DMS153 (cell line): ENCODE measurements at places on chromosomes 7 and 10.

DNA sequence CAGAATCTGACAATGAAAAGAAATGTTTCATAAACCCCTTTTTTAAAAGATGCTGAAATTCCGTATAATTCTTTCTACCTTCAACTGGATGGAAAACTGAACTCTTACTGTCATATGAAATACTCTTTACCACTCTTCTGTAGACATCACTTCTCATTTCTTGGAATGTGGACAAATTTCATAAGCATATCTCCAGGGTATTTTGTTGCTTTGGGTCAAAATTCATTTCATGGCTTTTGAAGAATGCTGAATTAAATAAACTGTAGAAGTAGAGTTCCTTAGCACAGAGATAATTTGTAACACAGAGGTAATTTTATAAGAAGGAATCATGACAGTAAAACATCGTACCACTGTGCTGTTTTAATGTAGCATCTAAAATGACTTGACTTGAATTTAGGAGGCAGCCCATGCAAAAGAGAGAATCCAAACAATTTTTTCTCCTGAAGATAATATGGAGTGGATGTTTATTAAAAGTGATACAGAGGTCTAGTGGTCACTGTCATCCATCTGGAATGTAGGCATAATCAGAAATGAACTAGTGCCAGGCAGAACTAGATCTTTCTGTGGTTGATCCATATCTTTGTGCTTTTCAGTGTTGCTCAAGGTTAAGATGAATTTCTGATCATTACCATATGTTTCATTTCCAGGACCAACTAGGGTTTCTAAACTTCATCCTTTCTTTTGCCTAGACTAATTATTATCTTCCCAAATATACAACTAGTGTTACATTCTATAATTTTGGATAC, 492.0 kb downstream of the KIF20B start:
- no peak for DNase-seq

- no peak for DNase-seq
These were observed 17.4 kb downstream of the SLC13A4 start for GRCh38 chr7:135710417-135711138.

DNA sequence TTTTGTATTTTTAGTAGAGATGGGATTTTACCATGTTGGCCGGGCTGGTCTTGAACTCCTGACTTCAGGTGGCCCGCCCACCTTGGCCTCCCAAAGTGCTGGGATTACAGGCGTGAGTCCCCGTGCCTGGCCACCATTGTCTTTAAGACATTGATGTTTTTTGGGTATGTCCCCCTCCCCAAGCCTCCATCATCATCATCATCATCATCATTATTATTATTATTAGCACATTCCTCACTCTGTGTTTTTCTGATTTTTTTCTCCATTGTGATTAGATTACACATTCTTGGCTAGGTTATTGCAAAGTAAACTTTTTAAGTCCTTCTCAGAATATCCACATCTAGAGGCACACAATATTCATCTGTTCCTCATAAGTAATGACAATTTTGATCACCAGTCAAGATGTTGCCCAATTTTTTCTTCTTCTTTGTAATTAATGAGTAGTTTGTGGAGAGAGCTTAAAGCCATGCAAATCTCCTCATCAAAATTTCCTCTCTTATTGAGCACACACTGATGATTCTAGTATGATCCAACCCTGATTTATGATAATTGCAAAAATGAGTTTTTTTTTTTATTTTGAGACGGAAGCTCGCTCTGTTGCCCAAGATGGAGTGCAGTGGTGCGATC, 47.5 kb downstream of the EPC1 start:
- no peak for DNase-seq

DNA sequence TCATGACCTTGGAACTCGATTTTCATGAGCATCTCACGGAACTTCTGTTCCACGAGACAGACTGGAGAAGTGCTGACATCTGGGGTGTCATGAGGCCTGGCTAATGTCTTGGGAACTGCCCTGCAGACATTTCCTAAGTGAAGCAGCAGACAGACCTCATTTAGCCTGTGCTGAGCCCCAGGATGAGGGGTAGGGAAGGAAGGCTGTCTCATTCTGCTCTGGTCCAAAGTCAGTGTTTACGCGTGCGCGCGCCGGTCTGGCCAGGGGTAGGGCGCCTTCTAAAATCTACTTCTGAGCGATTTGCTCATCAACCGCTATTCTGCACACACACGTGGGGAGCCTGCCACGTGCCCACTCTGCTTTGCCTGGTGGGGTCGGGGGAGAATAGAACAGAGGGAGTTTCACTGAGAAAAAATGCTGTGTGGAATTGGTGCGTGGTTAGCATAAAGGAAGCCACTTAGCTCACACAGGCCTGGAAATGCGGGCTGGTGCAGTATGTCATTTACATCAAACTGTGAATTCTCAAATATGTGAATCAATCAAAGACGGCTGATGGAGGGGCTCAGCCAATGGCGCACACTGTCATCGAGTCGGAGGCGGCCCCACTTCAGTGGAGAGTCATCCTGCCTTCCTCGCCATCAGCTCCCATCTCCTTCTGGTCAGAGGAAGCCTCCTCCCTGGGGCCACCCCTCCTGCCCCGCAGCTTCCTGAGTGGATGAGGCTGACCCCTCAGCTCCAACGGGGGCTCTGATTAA, 335.1 kb downstream of the ADARB2 start:
- DNase-seq: no peak

DNA sequence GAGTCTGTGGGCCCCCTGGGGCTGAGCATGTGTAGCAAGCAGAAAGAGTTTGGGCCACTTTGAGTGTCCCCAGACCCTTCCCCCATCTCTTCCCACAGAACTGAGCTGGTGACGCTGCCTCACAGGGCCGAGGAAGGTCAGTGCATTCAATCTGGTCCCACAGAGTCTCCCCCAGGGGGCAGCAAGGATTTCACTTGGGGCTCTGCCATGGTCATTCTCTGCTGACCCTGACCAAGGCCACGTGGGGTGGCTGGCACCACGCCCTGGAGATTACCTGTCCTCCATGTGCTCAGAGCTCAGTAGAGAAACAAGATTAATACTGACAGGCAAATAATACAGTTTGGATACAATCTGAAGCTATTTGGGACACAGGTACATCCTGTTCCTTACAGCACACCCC, 30.2 kb downstream of the ADRA2A start:
- no peak for DNase-seq

DNA sequence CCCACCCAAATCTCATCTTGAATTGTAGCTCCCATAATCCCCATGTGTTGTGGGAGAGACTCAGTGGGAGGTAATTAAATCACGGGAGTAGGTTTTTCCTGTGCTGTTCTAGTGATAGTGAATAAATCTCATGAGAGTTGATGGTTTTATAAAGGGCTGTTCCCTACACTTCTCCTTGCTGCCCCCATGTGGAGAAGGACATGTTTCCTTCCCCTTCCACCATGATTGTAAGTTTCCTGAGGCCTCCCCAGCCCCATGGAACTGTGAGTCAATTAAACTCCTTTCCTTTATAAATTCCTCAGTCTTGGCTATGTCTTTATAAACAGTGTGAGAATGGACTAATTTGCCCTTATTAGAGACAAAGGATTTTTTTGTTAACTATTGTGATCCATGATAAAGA, 48.5 kb upstream of the MKX start:
- no peak for DNase-seq

DNA sequence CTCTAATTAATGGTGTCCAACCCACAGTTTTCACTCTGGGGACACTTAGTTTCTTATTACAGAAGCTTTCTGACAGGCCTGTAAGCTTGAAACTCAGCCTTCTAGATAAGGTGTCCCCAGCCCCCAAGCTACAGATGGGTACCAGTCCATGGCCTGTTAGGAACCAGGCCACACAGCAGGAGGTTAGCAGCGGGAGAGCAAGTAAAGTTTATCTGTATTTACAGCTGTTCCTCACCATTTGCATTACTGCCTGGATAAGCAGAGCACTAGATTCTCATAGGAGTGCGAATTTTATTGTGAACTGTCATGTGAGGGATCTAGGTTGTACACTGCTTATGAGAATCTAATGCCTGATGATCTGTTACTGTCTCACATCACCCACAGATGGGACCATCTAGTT, 93.7 kb downstream of the TMEM26 start:
- no peak for DNase-seq

DNA sequence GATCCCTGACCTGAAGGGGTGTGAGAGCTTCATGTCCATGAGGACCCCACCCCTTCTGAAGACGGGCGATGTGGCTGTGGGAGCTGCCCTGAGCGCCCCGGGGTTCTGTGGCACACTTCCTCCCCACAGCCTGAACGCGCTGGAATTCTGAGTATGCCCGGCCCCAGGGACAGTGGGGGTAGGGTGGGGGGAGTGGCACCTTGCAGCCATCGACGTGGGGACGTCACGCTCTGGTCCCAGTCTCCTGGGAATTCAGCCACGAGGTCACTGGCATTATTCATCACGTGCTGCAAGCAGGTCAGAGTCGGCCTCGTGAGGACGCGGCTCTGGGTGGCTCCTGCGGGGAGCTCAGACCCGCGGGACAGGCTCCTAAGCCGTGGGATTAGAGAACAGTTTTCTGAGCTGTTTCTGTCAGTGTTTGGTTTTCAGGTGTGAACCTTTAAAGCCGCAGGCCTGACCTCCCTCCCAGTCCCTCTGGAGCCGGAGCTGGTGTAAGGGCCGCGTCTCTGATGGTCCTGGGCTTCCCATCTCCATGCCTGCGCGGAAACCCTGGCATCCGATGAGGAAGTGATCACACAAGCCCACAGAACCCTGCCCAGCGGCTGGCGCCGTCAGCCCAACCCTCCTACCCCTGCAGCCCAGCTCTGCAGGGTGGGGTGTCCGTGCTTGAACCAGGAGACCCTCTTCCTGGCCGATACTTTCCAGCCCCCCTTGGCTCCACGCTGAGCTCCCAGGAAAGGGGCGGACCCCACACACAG, 16.1 kb downstream of the GPR146 start:
- DNase-seq: no peak
